Activated naive CD8-positive, alpha-beta T cell treated with anti-CD3 and anti-CD28 coated beads, Interleukin-2, amount 10 ng/mL, durations not matched to agents 7 days and 5 days (primary cell): ENCODE measurements at places on chromosomes 1 and 21.

GRCh38 chr1:240917976-240918375 is 306.0 kb upstream of the GREM2 start:
- no peaks in the 10 kb centered on the region for H3K36me3 ChIP-seq
- no peaks in the 10 kb centered on the region for H3K27me3 ChIP-seq
- H3K4me3 ChIP-seq: no peak overlapping the region
- no peak overlapping the region for H3K27ac ChIP-seq
- no peak for DNase-seq
- H3K4me1 ChIP-seq: no peaks in the 10 kb centered on the region

GRCh38 chr1:22773981-22774832 is 63.6 kb downstream of the EPHB2 start:
- no peak for DNase-seq

- peaks cover 25% of the 10 kb centered on the region for H3K27me3 ChIP-seq
- H3K27ac ChIP-seq: no peak overlapping the region
- H3K4me3 ChIP-seq: no peak overlapping the region
- DNase-seq: no peak
- H3K4me1 ChIP-seq: peaks cover 2% of the 10 kb centered on the region
- H3K36me3 ChIP-seq: no peaks in the 10 kb centered on the region
Observed at GRCh38 chr1:5428351-5428750, 563.9 kb downstream of the NPHP4 start.

DNA sequence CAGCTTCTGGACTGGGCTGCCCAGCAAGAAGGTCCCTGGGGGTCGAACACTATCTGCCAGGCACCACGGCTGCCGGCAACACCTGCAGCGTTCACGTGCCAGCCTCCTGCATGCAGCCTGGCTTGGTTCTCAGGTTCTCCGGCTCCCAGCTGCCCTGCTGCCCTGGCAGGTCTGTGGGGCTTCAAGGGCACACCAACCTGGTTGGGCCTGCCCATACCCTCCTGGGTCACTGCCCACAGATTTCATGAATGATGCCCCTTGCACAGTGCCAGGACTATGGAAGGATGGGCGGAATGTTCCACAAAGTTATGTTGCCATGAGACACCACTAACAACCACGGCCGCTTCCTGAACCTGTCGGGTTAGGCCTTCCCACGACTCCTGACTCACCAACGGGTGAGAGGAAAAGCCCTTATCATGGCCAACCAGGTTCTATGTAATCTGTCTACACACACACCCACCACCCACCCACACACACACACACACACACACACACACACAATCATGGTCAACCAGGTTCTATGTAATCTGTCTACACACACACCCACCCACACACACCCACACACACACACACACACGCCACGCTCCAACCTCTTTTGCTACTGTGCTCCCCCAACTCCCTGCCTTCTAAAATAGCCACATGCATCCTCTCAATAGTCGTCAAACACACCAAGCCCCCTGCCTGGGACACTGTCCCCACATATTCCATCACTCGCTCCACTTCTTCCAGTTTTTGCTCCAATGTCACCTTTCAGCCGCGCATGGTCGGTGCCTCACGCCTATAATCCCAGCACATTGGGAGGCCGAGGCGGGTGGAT is 32.2 kb downstream of the HSPG2 start:
- H3K27ac ChIP-seq: peak overlapping the region; percentile 54
- H3K4me1 ChIP-seq: peaks cover 15% of the 10 kb centered on the region
- no peaks in the 10 kb centered on the region for H3K36me3 ChIP-seq
- H3K4me3 ChIP-seq: no peak overlapping the region
- DNase-seq: no peak
- peaks cover 3% of the 10 kb centered on the region for H3K27me3 ChIP-seq

DNA sequence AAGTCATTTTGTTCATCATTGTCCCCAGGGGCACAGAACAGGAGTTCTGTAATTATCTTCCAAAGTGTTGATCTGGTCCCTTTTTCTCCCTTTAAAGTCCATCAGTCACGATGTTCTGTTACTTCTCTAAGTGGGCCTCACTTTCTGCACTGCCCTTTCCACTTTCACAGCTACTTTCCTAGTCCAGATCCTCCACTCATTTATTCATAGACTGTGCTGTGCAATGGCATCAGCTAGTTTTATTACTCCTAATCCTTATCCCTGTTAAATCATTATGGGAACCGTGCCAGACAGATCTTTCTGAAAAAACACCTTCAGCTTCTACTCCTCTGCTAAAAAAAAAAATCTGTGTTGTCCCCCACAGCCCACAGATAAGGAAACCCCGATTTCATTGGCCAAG is 64.0 kb upstream of the BCL10 start:
- H3K4me3 ChIP-seq: no peak overlapping the region
- DNase-seq: no peak
- H3K27me3 ChIP-seq: peaks cover 29% of the 10 kb centered on the region
- H3K27ac ChIP-seq: no peak overlapping the region
- no peaks in the 10 kb centered on the region for H3K36me3 ChIP-seq

DNA sequence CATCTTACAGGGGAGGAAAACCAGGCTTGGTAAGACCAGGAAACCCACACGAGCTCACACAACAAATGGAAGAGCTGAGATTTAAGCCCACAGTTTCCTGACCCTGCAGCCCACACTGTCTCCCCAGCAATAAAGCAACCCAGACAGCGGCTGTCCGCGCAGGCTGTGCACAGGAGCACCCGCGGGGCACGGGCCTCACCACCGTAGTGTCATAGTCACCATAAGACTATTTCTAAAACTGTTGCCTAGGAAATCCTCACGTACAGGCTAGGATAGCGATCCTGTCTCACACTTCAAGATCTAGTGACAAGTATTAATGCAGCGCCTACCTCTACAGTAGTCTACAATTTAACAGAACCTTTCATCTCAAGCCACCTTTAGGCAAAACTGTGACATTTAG is 54.0 kb upstream of the SYT6 start:
- no peak overlapping the region for H3K27ac ChIP-seq
- no peak for DNase-seq
- no peak overlapping the region for H3K4me3 ChIP-seq
- peaks cover 43% of the 10 kb centered on the region for H3K27me3 ChIP-seq
- no peaks in the 10 kb centered on the region for H3K4me1 ChIP-seq

- DNase-seq: no peak
- no peak overlapping the region for H3K27ac ChIP-seq
- H3K36me3 ChIP-seq: no peaks in the 10 kb centered on the region
- peaks cover 4% of the 10 kb centered on the region for H3K27me3 ChIP-seq
- H3K4me3 ChIP-seq: no peak overlapping the region
- no peaks in the 10 kb centered on the region for H3K4me1 ChIP-seq
Observed at GRCh38 chr21:45867671-45868081, 113.9 kb upstream of the COL6A1 start.

- H3K4me1 ChIP-seq: peaks cover 28% of the 10 kb centered on the region
- H3K27me3 ChIP-seq: peaks cover 6% of the 10 kb centered on the region
- H3K27ac ChIP-seq: no peak overlapping the region
- H3K36me3 ChIP-seq: no peaks in the 10 kb centered on the region
Observed at GRCh38 chr1:116420417-116421200, 47.6 kb downstream of the ATP1A1 start.

GRCh38 chr1:60826320-60827094 is 255.9 kb upstream of the NFIA start:
- no peak overlapping the region for H3K4me3 ChIP-seq
- H3K36me3 ChIP-seq: no peaks in the 10 kb centered on the region
- peaks cover 6% of the 10 kb centered on the region for H3K27me3 ChIP-seq
- H3K4me1 ChIP-seq: no peaks in the 10 kb centered on the region
- H3K27ac ChIP-seq: no peak overlapping the region

DNA sequence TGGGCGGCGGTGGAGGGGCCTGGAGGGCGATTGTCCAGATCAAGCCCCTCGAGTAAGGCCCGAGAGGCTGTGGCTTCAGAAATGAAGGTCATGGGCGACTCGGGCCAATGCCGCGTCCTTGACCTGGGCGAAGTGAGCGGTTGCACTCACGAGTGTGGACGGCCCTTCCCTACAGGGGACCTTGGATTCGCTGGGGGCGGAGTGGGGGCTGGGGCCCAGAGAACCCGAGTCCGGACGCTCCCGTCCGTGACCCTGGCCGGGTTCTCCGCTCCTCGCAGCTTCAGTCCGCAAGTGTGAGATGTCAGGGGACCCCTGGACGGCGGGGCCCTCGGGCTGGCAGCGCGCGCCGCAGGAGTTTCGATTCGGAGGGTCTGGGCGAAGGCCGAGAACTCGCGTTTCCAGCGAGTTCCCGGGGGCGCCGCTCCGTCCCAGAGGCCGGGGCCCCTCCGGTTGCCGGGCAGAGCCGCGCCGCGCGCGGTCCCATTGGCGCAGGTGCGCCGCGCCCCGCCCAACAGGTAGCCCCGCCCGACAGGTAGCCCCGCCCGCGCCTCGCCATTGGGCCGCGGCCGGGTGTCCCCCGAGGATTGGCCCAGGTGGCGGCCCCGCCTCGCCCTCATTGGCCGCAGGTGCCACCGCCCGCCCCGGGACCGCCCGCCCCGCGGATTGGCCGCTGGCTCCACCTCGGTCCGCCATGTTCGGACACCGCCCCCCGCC is at the start of gene PRKCZ:
Gene PRKCZ, plus strand, starts transcription at position 694 of the 714 bp plus-strand sequence. CDS start 220 bp downstream, outside the sequence.
- H3K27me3 ChIP-seq: peaks cover 6% of the 10 kb centered on the region
- H3K4me1 ChIP-seq: peaks cover 13% of the 10 kb centered on the region
- DNase-seq: peak; percentile 97

DNA sequence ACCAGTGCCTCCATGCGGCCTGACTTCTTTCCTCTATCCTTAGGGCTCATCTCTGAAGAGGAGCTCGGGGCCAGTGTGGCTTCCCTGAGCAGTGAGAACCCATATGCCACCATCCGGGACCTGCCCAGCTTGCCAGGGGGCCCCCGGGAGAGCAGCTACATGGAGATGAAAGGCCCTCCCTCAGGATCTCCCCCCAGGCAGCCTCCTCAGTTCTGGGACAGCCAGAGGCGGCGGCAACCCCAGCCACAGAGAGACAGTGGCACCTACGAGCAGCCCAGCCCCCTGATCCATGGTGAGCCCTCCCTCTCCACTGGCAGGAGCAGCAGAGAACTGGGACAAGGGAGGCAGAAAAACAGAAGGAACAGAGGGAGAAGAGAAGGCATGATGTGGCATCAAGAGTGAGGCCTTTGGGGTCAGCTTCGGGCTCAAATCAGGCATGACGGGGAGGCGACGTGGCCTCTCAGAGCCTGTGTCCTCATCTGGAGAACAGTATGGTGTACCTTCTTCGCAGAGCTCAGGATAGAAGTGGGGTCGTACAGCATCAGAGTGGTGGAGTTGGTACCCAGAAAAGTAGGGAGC is 6.5 kb upstream of the LRRC71 start:
- H3K27ac ChIP-seq: no peak overlapping the region
- peaks cover 1% of the 10 kb centered on the region for H3K4me1 ChIP-seq
- DNase-seq: no peak
- no peaks in the 10 kb centered on the region for H3K36me3 ChIP-seq
- peaks cover 39% of the 10 kb centered on the region for H3K27me3 ChIP-seq
- no peak overlapping the region for H3K4me3 ChIP-seq

- DNase-seq: no peak
- peaks cover 4% of the 10 kb centered on the region for H3K36me3 ChIP-seq
- peaks cover 34% of the 10 kb centered on the region for H3K4me1 ChIP-seq
- H3K27me3 ChIP-seq: no peaks in the 10 kb centered on the region
- peak overlapping the region; percentile 78 for H3K27ac ChIP-seq
- peak overlapping the region; percentile 49 for H3K4me3 ChIP-seq
Observed at GRCh38 chr1:28926629-28927265, 12.4 kb downstream of the EPB41 start.

GRCh38 chr21:32303385-32303784 is 4.7 kb downstream of the MRAP start:
- H3K27me3 ChIP-seq: no peaks in the 10 kb centered on the region
- H3K27ac ChIP-seq: peak overlapping the region; percentile 71
- no peaks in the 10 kb centered on the region for H3K4me1 ChIP-seq
- H3K4me3 ChIP-seq: no peak overlapping the region
- peaks cover 11% of the 10 kb centered on the region for H3K36me3 ChIP-seq
- DNase-seq: no peak

DNA sequence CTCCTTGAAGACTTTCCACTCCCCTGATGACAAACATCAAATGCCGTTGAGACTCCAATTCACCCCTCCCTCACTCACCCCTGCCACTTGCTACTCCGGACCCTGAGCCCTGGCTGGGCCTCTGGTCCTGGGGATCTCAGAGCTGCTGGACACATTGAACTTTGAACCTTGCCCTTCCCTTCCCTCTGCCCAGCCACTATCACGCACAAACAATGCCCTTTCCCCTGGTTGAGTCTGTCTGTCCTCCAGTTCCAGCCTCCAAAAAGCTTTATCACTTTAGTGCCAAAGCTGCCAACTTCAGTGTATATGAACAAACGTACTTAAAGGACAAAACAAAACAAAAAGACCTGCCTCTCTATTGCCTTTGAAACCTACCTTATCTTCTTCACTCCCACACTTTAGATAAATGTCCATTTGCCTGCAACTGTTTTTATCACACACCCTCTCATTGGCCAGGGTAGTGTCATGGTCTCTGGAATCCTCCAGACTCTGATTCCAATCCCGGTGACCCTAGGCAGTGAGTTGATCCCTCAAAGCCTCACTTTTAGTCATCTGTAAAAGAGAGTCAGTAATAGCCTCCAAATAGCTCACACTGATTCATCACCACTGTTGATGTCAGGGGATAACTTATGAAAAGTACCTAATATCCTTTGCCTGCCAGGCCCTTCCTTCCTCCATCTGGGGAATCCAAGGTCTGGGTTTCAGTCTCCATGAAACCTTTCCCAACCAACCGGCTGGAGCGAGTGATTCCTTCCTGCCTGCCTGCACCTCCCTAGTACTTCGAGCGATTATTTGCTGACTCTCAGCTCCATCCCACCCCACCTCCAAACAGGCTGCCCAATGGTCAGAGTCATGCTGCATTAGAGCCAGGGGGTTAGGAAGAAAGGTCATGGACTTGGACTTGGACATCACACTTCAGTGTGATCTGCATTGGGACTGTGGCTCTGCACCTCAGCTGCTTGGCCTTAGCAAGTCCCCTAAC is 15.9 kb upstream of the SPOCD1 start:
- no peaks in the 10 kb centered on the region for H3K36me3 ChIP-seq
- H3K27me3 ChIP-seq: no peaks in the 10 kb centered on the region
- peaks cover 33% of the 10 kb centered on the region for H3K4me1 ChIP-seq
- DNase-seq: no peak
- no peak overlapping the region for H3K27ac ChIP-seq

DNA sequence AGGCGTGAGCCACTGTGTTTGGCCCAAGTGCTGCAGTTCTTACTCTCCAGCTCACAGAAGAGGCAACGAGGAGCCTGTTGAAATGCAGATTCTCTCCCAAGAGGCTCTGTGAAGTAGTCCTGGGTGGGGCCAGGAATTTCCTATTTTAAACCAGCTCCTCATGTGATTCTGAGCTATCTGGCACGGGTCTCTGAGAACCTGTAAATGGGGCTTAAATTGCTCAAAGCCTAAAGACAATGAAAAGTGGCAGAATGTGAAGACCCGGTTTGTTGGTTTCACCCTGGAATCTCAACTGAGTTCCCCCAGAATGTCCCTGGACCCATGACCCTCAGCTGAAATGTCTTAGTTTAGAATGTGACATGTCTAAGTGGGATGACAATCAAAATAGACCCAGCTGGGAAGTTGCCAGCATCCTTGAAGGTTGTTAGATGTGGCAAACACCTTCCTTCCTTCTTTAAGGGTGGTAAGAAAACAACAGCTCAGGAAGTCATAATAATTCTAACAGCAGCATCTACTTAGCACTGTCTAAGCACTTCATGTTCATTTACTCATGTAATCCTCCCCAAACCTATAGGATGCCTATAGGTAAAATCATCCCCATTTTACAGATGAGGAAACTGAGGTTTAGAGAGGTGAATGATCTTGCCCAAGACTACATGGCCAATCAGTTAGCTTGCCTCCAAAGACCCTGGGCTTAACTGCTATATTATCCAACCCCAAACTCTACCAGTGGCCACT is 20.9 kb upstream of the ATP5PO start:
- no peak for DNase-seq
- peak overlapping the region; percentile 55 for H3K4me3 ChIP-seq
- H3K36me3 ChIP-seq: peaks cover 46% of the 10 kb centered on the region
- H3K27ac ChIP-seq: peak overlapping the region; percentile 87
